ENCODE measurements at places on chromosomes 6 and 20.
A peak's percentile ranks its signal among the peaks of the same experiment; 100 is the strongest.

GRCh38 chr6:139016337-139017213 lies 12.0 kb upstream of the ABRACL start:
- DNase-seq = peak; percentile 76

DNA sequence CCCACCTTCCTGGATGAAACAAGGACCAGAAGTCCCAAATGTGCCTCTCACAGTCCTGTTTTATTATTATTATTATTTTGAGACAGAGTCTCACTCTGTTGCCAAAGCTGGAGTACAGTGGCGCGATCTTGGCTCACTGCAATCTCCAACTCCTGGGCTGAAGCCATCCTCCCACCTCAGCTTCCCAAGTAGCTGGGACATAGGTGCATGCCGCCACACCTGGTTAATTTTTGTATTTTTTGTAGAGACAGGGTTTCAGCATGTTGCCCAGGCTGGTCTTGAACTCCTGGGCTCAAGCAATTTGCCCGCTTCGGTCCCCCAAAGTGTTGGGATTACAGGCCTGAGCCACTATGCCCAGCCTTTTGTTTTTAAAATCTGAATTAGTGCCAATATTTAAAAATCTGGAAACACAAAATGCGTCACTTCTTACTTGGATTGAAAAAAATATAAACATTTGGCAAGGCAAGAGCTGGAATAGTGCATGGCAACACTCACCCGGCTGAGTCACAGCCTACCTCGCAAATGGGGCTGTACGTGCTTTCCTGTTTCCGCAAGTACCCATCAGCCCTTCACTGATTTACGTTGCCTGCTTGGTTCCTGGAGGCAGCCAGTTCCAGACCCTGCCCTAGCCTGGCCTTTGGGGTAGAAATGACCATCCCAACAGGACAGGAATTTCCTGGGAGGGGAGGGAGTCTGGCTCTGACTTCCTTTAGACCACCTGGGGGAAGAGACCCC lies 6.3 kb downstream of the SDCBP2 start:
- no peak for DNase-seq

GRCh38 chr6:149451376-149452036 lies 33.3 kb downstream of the ZC3H12D start:
- DNase-seq = no peak

DNA sequence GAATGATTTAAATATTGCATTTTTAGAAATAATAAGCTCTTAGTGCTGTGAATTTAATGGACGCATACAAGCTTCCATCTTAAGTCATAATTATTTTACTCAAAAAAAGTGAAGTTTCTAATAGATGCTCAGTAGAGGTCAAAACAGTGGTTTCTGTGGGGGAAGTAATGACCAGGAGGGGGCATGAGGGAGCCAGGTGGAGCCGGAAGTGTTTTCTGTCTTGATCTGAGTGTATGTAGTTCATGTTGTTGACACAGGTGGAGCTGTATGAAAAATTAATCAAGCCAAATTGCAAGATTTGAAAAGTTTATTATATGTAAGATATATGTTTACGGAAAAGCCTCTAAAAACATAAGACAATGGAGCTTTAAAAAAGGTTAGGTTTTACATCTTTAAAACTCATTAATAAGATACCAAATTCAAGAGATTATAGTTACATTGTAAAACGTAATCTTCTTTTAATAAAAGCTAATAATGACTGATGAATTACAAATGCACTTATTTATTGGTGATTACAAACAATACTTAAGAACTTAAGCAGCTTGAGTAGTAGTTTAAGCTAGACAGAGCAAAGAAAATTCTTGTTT lies 68.0 kb downstream of the PLAGL1 start:
- peak; percentile 79 for DNase-seq

GRCh38 chr6:149305372-149305771 lies 12.1 kb upstream of the TAB2 start:
- no peak for DNase-seq
